Keratinocyte (primary cell): ENCODE measurements at places on chromosomes 6 and 20. TPM values are rescaled to one million over a fixed set of nuclear protein-coding genes. Genes with fewer than 3 reads are reported as not detected.

BCAS1 gene
- 0.01 TPM in 1 of 3 replicates, not detected in the others for polyA plus RNA-seq

UBE2C gene
- 9.1 to 69.8 TPM (median 46.6 TPM) in 3 replicates for polyA plus RNA-seq

C6orf52 gene
- polyA plus RNA-seq, result not detected in 3 replicates

GRCh38 chr20:10540636-10541493, 105.8 kb downstream of the SLX4IP start:
- no peaks in the 10 kb centered on the region for H3K36me3 ChIP-seq
- no peaks in the 10 kb centered on the region for H3K27me3 ChIP-seq
- H3K27ac ChIP-seq, result peak overlapping the region; percentile 89
- H3K4me1 ChIP-seq, result peaks cover 31% of the 10 kb centered on the region

DNA sequence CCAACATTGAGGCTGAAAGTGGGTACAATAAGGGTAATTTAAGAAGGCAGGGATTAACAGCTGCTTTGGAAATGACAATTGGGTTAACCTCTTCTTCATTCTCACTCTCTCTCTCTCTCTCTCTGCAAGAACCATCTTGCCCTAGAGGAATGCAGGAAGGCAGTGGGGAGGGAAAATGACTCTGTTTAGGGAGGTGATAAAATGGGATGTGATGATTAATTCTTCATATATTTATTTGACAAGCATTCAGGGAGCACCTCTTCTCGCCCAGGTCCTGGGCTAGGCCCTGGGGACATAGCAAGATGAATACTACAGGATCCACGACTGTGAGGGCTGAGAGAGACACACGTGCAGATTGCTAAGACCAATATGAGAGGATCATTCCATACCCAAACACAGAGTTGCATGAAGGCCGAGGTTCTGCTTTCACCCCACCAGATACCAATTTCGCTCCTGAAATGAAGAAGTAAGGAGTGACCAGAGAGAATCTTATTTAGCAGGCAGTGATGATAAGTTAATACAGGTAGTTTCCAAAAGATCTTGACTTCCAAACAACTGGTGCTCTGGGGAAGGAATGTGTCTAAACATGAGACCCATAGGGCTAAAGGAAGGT, 13.3 kb upstream of the PTPN1 start:
- peak overlapping the region; percentile 82 for H3K27ac ChIP-seq
- no peaks in the 10 kb centered on the region for H3K27me3 ChIP-seq
- H3K4me3 ChIP-seq, result peak overlapping the region; percentile 29
- H3K36me3 ChIP-seq, result no peaks in the 10 kb centered on the region
- peaks cover 54% of the 10 kb centered on the region for H3K4me1 ChIP-seq

DNA sequence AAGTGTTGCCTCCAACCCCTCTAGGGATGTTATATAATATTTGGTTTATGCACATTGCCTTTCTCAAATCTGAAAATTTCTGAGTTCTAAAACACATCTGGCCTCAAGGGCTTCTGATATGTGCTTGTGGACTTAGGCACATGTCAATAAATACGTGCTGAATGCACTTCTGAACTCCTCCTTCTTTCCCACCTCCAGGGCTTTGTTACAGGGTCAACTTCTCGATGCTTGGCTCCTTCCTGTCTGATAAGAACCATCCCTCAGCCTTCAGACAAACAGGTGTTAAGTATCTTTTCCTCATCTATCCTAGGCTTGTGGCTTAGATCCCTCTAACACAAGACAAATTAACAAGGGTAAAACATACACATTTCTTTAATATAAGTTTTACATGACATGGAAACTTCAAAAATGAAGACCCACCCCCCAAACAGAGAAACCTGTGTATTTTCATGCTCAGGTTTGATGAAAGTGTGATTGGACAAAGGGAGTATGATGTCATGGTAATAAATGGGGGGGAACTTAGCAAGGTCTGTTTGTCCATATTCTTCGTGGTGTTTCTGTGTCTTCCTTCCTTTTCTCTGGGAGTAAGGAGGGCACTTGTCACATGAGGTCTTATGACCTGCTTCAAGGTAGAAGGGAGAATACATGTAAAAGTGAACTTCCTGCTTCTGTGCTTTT, 326.9 kb downstream of the CD83 start:
- no peaks in the 10 kb centered on the region for H3K36me3 ChIP-seq
- H3K27me3 ChIP-seq, result no peaks in the 10 kb centered on the region
- H3K4me3 ChIP-seq, result no peak overlapping the region
- no peak for DNase-seq
